Esophagus mucosa (tissue), 1 donor: ENCODE measurements at places on chromosomes 4 and X. TPM values are rescaled to one million over a fixed set of nuclear protein-coding genes. Genes with fewer than 3 reads are reported as not detected.

The HTR2C gene
- not detected for total RNA-seq

The GLUD2 gene
- total RNA-seq = 0.52 TPM

The KIAA1210 gene
- not detected for total RNA-seq

The CLDN2 gene
- not detected for total RNA-seq

The CSAG3 gene
- not detected for total RNA-seq

The TEX11 gene
- not detected for total RNA-seq

The CXCL11 gene
- total RNA-seq = 0.24 TPM

The MAGEA1 gene
- not detected for total RNA-seq

The FGFBP2 gene
- not detected for total RNA-seq

The CT45A1 gene
- total RNA-seq = not detected

The ADAM29 gene
- total RNA-seq = not detected

The STBD1 gene
- 2.9 TPM for total RNA-seq

The ALB gene
- total RNA-seq = 7.6 TPM

The TEX13C gene
- total RNA-seq = not detected

The TRIM60 gene
- total RNA-seq = not detected

The RHOH gene
- 1.2 TPM for total RNA-seq

The ZXDB gene
- 2.9 TPM for total RNA-seq

The MUC7 gene
- total RNA-seq = not detected

The TLR3 gene
- 5.8 TPM for total RNA-seq

The COL4A6 gene
- 3.1 TPM for total RNA-seq

The SPANXN4 gene
- not detected for total RNA-seq

The GAGE12J gene
- total RNA-seq = not detected

The VEGFC gene
- 1.1 TPM for total RNA-seq

The MAB21L2 gene
- total RNA-seq = not detected

The SHROOM3 gene
- 20.7 TPM for total RNA-seq

The ADH7 gene
- 120 TPM for total RNA-seq

The AWAT1 gene
- total RNA-seq = not detected

The CABS1 gene
- not detected for total RNA-seq

The ALAS2 gene
- not detected for total RNA-seq

The PPEF2 gene
- total RNA-seq = not detected

The REELD1 gene
- total RNA-seq = not detected
